ENCODE measurements at places on chromosomes 16 and 17.

DNA sequence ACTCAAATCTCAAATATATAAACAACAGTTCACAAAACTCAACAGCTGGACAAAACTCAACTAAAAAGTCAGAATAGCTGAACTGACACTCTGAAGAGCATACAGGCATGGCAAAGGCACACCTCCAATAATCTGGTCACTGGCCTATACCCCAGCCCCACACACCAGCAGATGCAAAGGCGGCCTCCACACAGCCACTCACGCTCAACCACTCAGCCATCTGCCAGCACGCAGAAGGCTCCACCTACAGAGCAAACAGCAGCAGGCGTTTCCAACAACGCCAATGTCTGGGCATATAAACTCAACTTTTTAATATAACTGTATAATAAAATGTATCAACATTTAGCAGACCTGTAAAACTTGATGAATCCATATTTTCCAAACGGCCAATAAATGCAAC, 17.2 kb downstream of the USP7 start:
- no peak for DNase-seq

DNA sequence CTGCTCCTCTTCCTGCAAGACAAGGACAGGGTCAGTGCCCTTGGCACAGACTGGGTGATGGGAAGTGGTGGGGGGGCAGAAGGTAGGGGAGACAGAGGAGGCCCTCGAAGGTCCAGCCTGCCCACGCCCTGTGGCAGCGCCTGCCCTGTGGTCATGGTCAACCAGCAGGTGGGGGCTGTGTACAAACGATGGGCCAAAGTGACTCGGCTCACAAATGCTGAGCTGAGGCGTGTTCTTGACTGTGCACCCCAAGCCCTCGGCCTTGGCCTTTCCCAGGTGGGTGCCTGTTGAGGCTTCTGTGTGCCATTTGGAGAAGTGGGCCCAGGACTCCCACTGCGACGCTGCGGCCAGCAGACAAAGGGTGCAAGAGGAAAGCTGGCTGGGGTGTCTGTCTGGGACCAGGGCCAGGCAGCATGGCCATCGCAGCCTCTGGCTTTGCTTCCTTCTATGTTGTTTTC, 22.6 kb downstream of the MXRA7 start:
- no peak for DNase-seq

DNA sequence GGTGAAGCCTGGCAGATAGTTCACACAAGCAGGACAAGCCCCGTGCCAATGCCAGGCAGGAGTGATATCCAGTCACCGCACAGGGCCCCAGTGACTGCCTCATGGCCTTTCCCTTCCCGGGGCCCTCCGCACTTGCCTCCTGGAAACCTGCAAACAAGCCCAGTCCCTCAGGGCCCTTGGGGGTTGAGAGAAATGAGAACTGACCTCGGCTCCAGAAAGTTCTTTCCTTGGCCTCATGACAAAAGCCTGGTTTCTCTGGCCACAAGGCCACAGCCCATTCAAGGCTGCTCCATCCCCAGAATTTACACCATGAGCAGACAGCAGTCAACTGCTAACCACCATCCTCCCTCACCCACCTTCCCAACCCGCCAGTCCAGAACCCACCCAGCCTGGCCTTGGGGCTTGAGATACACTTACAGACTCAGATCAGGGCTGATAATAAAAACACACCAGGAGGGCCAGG, 77.6 kb downstream of the CCDC182 start:
- no peak for DNase-seq

GRCh38 chr17:77217566-77217965, 76.8 kb downstream of the SEC14L1 start:
- DNase-seq = no peak

GRCh38 chr16:29983420-29984136, 9.9 kb downstream of the TAOK2 start:
- no peak for DNase-seq

- DNase-seq = no peak
Measured at GRCh38 chr17:12719948-12720347, 54.3 kb downstream of the MYOCD start.

- DNase-seq = no peak
Measured at GRCh38 chr16:10256784-10257641, 74.8 kb upstream of the GRIN2A start.

DNA sequence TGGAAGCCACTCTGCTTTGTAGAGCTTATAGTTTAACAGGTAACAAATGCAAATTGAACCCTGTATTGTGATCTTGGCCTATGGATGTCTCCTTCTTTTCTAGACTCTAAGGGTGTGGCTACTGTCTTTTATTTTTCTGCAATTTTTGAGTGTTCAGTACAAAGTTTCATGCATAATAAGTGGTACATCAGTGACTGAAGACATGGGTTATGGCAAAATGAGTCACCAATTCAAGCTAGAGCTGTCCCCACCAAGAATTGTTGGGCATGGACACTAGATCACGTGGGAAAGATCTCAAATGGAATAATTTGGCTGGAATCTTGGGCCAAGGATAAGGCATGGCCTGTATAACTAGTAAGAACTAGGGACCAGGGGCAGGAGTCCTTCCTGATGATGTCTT, 228.4 kb upstream of the N4BP1 start:
- no peak for DNase-seq

DNA sequence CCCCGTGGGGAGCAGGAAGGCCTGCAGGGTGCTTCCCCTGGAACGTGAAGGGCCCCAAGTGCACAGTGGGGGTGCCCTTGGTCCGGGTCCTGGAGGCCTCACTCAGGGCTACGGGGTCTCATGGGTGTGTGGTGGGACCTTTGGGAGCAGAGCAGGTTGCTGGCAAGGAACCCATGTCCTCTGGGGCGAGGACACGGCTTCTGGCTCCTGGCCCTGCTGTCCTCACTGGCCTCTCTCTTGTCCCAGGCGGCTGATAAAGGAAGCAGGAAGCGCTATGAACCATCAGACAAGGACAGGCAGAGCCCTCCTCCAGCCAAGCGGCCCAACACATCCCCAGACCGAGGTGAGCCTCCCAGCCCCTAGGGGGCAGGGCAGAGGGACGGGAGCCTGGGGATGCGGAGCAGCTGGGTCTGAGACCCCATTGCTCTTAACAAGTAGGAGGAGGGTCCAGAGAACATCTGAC, 9.8 kb upstream of the IL17C start:
- no peak for DNase-seq

DNA sequence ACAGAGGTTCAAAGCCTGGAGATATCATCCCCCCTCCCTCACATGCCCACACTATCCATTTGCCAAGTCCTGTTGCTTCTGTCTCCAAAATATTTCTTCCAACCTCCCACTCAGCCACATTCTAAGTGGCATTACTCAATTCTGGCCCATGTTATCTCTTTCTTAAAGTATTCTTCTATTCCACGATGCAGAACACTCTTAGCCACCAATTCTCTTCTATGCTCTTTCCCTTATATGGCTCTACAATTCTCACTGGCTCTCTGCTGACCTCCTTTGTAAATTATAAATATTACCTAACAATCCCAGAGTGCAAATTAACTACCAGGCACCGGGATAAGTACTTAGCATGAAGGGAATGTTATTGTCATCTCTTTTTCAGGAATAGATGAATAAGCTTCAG, 82.4 kb downstream of the KCNJ2 start:
- DNase-seq = no peak

- no peak for DNase-seq
Measured at GRCh38 chr16:9820476-9821246, 361.6 kb downstream of the GRIN2A start.

DNA sequence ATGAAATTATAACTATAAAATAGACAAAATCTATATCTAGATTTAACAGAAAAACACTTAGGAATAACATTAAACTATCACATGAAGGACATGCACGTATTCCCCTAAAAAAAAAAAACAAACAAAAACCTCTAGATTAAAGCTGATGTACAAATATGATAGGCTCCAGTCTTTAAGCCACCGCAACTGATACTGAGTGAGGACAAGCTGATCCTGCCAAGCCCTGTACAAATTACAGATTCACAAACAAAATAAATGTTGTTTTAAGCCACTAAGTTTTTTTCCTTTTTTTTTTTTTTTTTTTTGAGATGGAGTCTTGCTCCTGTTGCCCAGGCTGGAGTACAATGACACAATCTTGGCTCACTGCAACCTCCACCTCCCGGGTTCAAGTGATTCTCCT, 35.3 kb downstream of the SMURF2 start:
- DNase-seq = no peak

DNA sequence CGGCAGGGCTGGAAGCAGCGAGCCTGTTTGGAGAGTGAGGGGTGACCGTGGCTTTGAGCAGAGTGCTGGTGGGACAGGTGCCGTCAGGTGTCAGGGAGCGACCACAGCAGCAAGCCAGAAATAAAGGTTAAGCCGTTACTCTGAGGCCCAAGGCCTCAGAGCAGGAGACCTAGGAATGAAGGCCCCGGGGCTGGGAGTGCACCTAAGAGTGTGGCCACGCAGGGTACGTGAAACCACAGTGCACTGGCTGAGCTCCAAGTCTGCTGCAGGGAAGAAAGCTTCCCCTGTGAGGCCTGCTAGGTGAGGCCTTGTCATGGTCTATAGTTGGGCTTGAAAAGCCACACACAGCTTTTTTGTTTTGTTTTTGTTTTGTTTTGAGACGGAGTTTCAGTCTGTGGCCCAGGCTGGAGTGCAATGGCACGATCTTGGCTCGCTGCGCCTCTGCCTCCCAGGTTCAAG, 8.7 kb downstream of the CLUAP1 start:
- no peak for DNase-seq

- DNase-seq = no peak
Measured at GRCh38 chr16:14199199-14199598, 128.1 kb downstream of the MRTFB start.

DNA sequence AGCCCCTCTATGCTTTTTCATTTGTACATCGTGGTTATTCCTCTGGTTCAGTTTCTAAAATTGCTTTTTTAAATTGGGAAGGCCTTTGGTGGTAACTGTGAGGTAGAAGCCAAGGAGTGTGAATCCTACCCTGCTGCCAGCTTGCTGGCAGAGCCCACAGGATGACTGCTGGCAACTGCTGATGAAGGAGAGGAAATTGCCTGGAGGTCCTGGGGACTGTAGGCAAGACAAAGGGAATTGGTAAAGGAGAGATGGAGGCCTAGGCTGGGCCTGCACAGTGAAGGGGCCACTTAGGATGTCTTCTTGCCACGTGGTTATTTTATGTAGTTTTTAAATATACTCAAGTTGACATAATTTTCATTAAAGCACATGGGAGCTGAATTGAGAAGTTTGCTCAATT, 15.8 kb downstream of the C17orf58 start:
- no peak for DNase-seq

GRCh38 chr17:58267347-58268324, 13.1 kb downstream of the MPO start:
- no peak for DNase-seq

GRCh38 chr16:3674513-3675295, 20.2 kb downstream of the DNASE1 start:
- DNase-seq = no peak

DNA sequence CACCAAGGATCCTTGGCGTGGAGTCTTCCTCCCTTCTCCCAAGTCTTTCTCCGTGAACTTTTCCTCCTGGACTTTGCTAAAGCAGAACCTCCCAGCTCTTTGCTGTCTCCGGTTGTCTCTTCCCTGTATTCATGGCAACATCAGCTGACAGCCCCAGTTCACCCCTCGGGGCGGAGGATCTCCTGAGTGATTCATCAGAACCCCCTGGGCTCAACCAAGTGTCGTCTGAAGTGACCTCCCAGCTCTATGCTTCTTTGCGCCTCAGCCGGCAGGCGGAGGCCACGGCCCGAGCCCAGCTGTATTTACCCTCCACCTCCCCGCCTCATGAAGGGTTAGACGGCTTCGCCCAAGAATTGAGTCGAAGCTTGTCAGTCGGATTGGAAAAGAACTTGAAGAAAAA, 943 bp downstream of the CNTROB start:
- DNase-seq = no peak

- DNase-seq = no peak
Measured at GRCh38 chr16:747978-748746, 7.4 kb upstream of the CIAO3 start.

DNA sequence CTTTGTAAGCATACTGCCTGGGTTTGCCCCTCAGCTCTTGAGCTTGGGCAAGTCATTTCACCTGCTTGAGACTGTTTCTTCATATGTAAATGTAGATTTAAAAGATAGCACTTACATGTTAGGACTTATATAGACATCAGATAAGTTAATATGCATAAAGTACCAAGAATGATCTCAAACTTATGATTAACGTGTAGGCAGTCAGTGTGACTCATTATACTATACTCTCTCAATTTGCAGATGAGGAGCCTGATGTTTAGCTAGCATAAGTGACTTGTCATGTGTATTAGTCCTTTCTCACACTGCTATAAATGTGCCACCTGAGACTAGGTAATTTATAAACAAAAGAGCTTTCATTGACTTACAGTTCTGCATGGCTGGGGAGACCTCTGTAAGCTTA, 690.5 kb downstream of the KCNJ2 start:
- no peak for DNase-seq

GRCh38 chr17:19780846-19781245, 32.7 kb upstream of the ALDH3A1 start:
- no peak for DNase-seq

- DNase-seq = no peak
Measured at GRCh38 chr17:36505171-36505570, 18.7 kb downstream of the ZNHIT3 start.

Data from NCI-H2029 treated with DMSO at 0.1 percent for 48 hours (cell line).